ENCODE measurements at places on chromosomes 13 and 19.

GRCh38 chr19:29634423-29635130 lies 28.5 kb downstream of the POP4 start:
- no peak for DNase-seq

- no peak for DNase-seq
Observed at GRCh38 chr19:55836340-55836739, at the start of gene NLRP4. NLRP4 (plus strand) TSS chr19:55836540; CDS start chr19:55852081, 15,541 bp downstream.

DNA sequence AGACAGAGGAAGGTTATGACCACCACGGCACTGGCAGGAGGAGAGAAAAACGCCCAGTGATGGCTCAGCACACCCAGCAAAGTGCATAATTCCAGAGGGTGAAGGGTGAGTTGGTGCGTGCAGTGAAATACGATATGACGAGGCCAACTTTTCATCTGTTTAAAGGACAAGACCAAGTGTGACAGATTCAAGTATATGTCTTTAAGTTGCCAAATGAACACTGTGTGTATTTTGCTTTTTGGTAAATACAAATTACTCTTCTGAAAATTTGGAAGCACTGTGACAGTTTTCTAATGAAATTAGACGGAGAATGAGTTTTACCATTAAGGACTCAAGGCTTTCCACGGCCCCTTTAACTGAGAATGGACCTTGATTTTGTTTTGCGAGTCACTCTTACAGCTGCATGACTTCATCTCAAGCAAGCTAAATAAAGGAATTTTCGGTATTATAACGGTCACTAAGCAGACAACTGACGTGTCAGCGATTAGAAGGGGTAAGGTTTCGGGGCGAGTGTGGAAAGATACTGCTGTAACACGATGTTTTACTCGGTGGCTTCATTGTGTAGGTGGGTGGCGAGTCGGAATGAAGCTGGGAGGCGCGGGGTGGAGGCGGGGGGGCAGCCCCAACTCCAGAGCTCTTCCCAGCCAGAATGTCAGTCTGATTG lies 22.8 kb downstream of the COL4A2 start:
- no peak for DNase-seq

GRCh38 chr19:6069268-6069791 lies 41.0 kb downstream of the RFX2 start:
- DNase-seq = no peak

DNA sequence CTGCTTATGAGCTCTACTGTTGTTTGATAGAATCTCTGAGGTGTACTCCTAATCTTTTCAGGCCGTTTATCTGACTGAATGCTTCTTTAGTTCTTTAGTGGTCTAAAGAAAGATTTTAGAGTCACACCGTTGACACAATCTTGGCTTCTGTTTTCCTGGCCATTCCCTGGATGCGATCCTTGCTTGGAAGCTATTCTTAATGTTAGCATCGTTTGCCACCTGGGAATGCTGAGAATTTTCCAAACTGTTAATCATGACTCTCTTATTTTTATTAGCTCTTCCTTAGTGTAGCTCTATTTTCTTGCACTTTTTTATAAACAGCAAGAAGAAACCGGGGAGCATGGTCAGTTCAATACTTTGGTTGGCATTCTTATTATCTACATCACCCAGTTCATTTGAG lies 281.0 kb upstream of the PCDH20 start:
- DNase-seq = no peak

DNA sequence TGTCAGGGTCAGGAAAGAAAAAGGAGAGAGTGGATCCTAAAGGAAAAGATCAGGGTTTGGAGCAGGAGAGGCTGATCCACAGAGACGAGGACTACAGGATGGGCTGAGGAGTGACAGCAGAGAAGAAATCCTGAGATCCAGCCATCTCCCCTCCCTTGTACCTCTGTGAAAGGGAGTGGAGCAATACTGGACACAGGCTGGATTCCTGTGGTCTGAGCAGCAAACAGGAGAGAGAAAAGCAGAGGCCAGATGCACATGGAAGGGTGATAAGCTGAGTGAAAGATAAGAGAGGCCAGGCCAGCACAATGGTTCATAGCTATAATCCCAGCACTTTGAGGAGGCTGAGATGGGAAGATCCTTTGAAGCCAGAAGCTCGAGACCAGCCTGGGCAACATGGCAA lies 472.1 kb upstream of the TSHZ3 start:
- no peak for DNase-seq

DNA sequence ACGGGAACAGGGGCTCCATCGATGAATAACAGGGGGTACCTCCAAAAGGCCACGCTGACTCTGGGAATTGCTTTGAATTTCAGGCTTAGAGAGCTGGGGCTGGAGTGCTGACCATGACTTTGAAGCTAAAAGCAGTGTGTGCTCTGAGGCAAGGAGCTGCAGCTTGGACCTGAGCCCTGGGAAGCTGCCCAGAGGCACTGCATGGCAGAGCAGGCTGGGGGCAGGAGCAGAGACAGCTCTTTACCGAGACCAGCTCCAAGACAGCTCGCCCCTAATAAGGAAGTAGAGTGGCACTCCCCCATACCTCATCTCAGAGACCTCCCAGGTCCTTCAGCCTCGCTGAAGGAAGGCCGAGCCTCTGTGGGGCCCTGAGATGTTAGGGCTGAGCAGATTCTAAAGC lies 200.2 kb downstream of the COL4A1 start:
- no peak for DNase-seq

DNA sequence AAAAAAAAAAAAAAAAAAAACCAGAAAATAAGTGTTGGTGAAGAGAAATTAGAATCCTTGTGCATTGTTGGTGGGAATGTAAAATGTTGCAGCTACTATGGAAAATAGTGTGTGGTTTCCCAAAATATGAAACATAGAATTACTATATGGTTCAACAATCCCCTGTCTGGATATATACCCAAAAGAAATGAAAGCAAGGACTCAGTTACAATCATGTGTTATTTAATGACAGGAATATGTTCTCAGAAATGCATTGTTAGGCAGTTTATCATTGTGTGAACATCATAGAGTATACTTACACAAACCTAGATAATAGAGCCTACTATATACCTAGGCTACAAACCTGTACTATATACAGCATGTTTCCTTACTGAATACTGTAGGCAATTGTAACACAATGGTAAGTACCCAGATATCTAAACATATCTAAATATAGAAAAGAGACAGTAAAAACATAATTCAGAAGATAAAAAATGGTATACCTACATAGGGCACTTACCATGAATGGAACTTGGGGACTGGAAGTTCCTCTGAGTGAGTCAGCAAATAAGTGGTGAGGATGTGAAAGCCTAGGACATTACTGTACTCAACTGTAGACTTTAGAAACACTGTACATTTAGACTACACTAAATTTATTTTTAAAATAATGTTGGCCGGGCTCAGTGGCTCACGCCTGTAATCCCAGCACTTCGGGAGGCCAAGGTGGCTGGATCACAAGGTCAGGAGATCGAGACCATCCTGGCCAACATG lies 25.7 kb upstream of the SLC7A1 start:
- no peak for DNase-seq

GRCh38 chr19:12793290-12794195 lies 2.3 kb downstream of the JUNB start:
- DNase-seq = peak; percentile 99

DNA sequence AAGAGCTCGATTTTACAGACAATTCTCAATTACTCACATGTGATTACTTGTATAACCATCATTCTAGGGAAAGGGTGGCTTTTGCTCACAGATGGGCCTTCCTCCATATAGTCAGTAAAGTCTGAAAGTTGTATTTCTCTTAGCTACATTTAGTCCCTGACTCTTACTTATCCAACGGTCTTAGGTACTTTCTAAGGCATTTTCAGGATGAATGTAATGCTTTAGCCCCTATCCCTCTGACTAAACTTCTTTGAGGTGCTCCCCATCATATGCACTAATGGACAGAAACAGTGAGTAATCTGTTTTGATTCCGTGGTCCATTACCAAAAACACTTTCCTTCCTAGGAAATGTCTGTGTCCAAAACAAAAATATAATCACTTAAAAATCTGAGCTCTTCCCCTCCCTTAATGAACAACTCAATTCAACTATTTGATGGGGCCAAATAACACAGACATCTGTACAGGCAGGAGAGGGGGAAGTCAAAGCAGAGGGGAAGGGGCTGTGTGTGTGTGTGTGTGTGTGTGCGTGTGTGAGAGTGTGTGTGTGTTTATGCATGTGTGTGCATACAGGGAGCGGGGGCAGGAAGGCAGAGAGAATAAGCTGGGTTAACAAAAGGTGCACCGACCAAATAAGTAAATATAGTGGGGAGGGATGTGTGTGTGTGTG lies 84.9 kb downstream of the USP12 start:
- DNase-seq = no peak

DNA sequence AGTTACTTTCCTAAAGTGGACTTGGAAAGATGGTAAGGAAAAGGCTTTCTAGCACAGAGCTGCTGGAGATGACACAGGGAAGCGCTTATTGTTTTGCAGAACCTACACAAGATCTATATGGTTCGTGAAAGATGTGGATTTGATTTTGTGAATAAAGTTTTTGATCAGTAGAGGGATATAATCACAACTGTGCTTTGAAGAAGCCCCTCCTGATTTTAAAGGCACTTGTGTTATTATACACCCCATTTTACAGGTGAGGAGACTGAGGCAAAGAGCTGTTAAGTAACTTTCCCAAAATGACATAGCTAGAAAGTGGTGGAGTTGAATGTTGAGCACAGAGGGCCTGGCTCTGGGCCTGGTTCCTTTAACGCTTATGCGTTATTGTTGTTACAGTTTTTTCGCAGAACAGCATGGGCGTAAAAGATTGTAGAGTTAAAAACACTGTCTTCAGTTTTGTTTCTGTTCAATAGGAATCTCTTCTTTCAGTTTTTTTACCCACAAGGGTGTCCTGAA lies 1.4 kb downstream of the TDRD3 start:
- no peak for DNase-seq

- no peak for DNase-seq
Observed at GRCh38 chr19:19297759-19298158, 22.6 kb downstream of the SUGP1 start.

DNA sequence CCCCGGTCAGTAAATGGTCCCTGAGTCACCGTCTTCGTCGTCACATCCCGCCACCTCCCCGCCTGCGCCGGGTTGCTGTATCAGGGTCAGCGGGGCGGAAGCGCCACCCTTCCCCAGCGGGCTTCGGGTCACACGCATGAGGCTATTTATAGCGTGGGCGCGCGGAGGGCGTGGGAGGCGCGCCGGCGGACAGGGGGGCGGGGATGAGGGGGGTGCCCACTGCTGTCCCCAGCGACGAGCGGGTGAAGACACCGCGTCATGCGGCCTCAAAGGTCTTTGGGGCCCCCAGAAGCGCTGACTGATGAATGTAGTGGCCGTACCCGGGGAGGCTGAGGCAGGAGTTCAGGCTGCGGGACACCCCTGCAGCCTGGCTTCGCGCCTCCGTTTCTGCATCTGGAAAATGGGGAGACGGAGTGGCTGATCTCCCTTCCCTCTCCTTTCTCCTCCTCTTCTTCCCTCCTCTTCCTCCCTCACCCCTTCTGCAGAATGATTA lies 7.9 kb downstream of the UNC13A start:
- no peak for DNase-seq

- no peak for DNase-seq
Observed at GRCh38 chr13:48436661-48437288, 23.9 kb upstream of the LPAR6 start.

DNA sequence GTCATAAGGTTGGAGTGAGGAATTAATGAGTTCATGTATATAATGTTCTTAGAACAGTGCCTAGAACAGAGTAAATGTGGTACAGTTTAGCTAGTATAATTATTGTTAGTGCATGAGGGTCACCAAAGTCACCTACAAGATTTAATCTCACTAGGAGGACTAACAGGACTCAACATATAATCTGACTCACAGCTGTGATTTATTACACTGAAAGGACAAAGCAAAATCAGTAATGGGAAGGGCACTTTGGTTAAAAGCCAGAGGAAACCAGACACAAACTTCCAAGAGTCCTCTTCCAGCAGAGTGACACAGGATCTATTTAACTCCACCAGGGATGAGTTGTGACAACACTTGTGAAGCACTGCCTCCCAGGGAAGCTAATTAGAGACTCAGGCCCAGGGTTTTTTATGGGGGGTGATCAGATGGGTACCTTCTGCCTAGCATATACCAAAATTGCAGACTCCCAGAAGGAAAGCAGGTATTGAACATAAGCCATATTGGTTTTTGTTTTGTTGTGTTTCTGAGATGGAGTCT lies 341.2 kb upstream of the DACH1 start:
- DNase-seq = no peak

GRCh38 chr19:33630880-33631608 lies 9.3 kb downstream of the CHST8 start:
- no peak for DNase-seq

DNA sequence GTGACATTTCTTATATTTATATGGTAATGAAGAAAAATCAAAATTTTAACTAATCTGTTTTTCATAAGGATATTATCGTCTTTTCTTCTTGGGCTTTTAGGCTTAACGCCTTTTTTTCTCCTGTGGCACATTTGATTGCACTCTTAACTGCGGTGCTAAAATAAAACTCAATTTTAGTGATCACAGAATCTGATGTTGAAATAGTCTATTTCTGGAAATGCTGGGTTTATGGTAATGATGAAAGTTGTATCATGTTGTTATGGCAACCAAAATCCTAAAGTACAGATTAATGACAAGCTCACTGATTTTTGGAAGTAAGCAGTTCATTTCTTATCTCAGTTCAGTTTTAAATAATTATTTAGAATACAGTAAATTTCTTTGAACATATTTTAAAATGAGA lies 85.3 kb downstream of the COG6 start:
- no peak for DNase-seq

DNA sequence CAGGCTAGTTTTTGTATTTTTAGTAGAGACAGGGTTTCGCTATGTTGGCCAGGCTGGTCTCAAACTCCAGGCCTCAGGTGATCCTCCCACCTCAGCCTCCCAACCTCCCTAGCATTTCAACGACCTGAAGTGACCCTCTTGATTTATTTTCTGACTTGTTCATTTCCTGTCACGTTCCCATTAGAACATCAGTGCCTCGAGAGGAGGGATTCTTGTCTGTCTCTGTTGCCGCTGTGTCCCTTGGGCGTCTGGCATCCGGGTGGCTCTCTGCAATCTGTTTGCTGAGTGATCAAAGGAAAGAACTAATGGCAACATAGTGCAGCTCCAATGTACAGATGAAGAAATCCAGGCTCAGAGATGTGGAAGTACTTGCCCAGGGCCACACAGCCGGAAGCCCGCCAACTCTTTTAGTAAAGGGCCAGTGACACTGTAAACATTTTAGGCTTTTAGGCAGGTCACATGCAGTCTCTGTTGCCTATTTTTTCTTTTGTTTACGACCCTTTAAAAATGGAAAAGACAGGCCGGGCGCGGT lies 47.5 kb downstream of the NFIC start:
- no peak for DNase-seq

DNA sequence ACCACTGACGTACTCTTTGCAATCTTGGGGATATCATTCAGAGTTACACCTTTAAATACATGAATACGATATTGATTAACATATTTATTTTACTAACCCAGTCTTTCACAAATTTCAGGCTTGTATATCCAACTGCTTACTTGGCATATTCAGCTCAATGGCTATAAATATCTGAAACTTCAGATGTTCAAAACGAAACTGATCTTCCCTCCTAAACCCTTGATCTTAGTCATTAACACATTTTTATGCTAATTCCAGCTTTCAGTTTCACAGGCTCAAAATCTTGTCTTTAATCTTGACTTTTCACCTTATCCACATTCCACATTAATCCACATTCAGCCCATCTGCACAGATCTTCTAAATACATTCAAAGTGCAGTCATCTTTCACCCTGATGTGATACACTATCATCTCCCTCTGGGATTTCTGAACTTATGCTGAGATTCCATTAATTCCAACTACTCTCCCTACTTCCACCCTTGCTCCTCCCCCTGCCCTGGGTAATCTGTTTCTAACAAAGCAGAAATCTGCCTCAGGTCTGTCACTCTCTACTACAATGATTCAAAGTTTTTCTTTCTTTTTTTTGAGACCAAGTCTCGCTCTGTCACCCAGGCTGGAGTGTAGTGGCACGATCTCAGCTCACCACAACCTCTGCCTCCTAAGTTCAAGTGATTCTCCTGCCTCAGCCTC lies 387.2 kb downstream of the GPC5 start:
- no peak for DNase-seq
